ENCODE measurements at places on chromosomes 12 and 14. TPM values are rescaled to one million over a fixed set of nuclear protein-coding genes. Genes with fewer than 3 reads are reported as not detected.

The GPX2 gene
- not detected for total RNA-seq

The LMO3 gene
- total RNA-seq: not detected

The TMCC3 gene
- total RNA-seq: 0.74 TPM

The FAIM2 gene
- 2.5 TPM for total RNA-seq

The CACNA1C gene
- total RNA-seq: 0.74 TPM

The ALG10B gene
- 2.0 TPM for total RNA-seq

The ZDHHC22 gene
- total RNA-seq: not detected

The PTCSC3 gene
- total RNA-seq: not detected
